ENCODE measurements at places on chromosomes 3 and 15. TPM values are rescaled to one million over a fixed set of nuclear protein-coding genes. Genes with fewer than 3 reads are reported as not detected.

GRCh38 chr3:172171396-172172075 is 132.2 kb downstream of the FNDC3B start:
- H3K4me3 ChIP-seq, result no peak overlapping the region
- H3K27me3 ChIP-seq, result no peaks in the 10 kb centered on the region
- no peaks in the 10 kb centered on the region for H3K4me1 ChIP-seq

- no peak overlapping the region for H3K27ac ChIP-seq
- H3K4me3 ChIP-seq, result peak overlapping the region; percentile 62
- no peaks in the 10 kb centered on the region for H3K36me3 ChIP-seq
Observed at GRCh38 chr3:129605203-129605921, 1.1 kb downstream of the PLXND1 start.

GRCh38 chr3:135140591-135140990 is 345.5 kb downstream of the EPHB1 start:
- H3K27ac ChIP-seq, result no peak overlapping the region
- no peaks in the 10 kb centered on the region for H3K36me3 ChIP-seq
- no peaks in the 10 kb centered on the region for H3K27me3 ChIP-seq

GRCh38 chr3:140288595-140288994 is 353.6 kb downstream of the CLSTN2 start:
- DNase-seq, result no peak
- H3K27me3 ChIP-seq, result no peaks in the 10 kb centered on the region
- no peak overlapping the region for H3K27ac ChIP-seq
- H3K36me3 ChIP-seq, result no peaks in the 10 kb centered on the region
- no peaks in the 10 kb centered on the region for H3K4me1 ChIP-seq
- H3K4me3 ChIP-seq, result no peak overlapping the region

DNA sequence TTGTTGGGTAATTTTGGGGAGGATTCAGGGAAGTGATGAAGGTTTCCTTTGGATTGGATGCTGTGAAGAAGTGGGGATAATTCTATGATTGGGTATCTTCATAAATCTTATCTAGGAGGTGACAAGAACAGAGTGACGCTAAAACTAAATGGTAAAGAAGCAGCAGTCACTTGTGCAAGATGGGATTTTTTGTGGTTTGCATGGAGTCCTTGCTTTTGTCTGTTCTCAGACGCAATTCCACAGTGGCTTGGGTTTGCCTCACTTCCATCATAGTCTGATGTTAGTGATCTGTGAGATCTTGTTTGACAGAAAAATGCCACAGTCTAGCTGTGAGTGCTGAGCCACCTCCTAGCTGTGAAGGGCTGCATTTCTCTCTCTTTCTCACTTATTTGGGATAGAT is 26.9 kb downstream of the GTF2E1 start:
- DNase-seq, result no peak
- H3K27ac ChIP-seq, result no peak overlapping the region
- H3K4me3 ChIP-seq, result no peak overlapping the region
- no peaks in the 10 kb centered on the region for H3K4me1 ChIP-seq
- peaks cover 9% of the 10 kb centered on the region for H3K36me3 ChIP-seq
- no peaks in the 10 kb centered on the region for H3K27me3 ChIP-seq

DNA sequence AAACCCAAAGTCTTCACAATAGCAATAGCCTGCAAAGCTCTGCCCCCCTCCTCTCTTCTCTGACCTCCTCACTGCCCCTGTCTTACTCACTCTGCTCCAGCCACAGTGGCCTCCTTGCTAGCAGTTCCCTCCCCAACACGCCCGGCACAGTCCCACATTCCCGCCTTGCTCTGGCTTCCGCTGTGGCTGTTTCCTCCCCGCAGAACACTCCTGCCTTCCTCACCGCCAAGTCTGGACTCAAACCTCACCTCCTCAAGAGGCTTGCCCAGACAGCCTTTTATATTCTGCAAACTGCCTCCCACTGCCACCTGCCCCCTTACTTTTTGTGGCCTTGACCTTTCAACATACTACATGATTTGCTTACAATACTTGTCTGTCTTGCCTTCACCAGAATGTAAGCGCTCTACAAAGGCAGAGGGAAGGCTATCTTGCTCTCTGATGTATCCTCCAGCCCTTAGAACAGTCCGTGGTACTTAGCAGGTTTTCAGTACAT is 406 bp upstream of the MPI start:
- H3K4me3 ChIP-seq, result peak overlapping the region; percentile 94
- H3K36me3 ChIP-seq, result no peaks in the 10 kb centered on the region
- no peak for DNase-seq
- peak overlapping the region; percentile 78 for H3K27ac ChIP-seq
- H3K27me3 ChIP-seq, result no peaks in the 10 kb centered on the region

- H3K4me1 ChIP-seq, result no peaks in the 10 kb centered on the region
- H3K4me3 ChIP-seq, result no peak overlapping the region
- no peak overlapping the region for H3K27ac ChIP-seq
- H3K36me3 ChIP-seq, result no peaks in the 10 kb centered on the region
- no peak for DNase-seq
Observed at GRCh38 chr15:47184003-47184907, 533.0 kb upstream of the SEMA6D start.

DNA sequence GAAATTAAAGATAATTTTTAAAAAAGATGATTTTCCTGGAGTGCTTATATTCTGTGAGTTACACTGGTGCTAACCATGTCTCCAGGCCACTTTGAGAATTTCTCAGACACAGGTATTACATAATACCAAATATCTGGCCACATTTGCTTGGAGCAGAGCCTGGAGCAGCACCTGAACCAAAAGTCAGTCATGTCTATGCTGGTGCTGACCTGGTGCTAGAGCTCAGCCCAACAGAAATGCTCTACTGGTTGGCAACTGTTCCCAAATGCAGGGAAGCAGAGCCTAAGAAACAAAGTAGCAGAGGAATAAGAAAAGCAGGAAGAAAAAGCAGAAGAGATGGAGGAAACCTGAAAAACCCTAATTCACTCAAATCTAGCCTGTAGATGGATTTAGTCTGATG is 135.7 kb upstream of the SLC7A14 start:
- H3K36me3 ChIP-seq, result no peaks in the 10 kb centered on the region
- H3K27me3 ChIP-seq, result no peaks in the 10 kb centered on the region
- no peak overlapping the region for H3K4me3 ChIP-seq
- no peak for DNase-seq
- no peaks in the 10 kb centered on the region for H3K4me1 ChIP-seq
- no peak overlapping the region for H3K27ac ChIP-seq

- no peaks in the 10 kb centered on the region for H3K27me3 ChIP-seq
- no peak for DNase-seq
- H3K4me1 ChIP-seq, result no peaks in the 10 kb centered on the region
- no peaks in the 10 kb centered on the region for H3K36me3 ChIP-seq
- H3K27ac ChIP-seq, result no peak overlapping the region
- no peak overlapping the region for H3K4me3 ChIP-seq
Observed at GRCh38 chr3:138036572-138036971, 26.6 kb downstream of the CLDN18 start.

DNA sequence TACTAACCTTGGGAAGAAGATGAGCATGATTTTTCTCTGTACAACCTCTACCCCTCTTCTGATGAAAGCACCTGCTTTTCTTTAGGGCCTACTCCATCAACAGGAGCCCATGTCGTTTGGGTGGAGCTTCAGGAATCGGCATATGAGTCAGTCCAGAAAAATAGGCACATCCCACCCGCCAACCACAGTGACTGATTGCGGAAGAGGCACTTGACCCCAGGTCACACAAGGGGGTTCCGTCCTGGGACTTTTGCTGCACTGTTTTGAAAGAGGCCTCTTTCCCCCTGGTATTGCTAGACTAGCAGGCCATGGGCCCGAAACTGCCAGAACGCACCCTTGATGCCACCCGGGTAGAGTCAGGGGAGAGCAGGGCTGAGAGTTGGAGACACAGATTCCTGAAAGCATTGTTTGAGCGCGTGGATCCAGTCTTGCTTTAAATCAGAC is 19.3 kb upstream of the NRROS start:
- peaks cover 13% of the 10 kb centered on the region for H3K4me1 ChIP-seq
- no peaks in the 10 kb centered on the region for H3K36me3 ChIP-seq
- no peak overlapping the region for H3K27ac ChIP-seq
- H3K27me3 ChIP-seq, result no peaks in the 10 kb centered on the region

- peaks cover 7% of the 10 kb centered on the region for H3K36me3 ChIP-seq
- no peak overlapping the region for H3K27ac ChIP-seq
- DNase-seq, result no peak
- H3K27me3 ChIP-seq, result no peaks in the 10 kb centered on the region
- H3K4me3 ChIP-seq, result no peak overlapping the region
Observed at GRCh38 chr15:65730549-65731172, 61.4 kb downstream of the DENND4A start.

GRCh38 chr15:65286069-65286703 is 497 bp downstream of the PARP16 start:
- no peaks in the 10 kb centered on the region for H3K27me3 ChIP-seq
- no peaks in the 10 kb centered on the region for H3K36me3 ChIP-seq
- H3K27ac ChIP-seq, result peak overlapping the region; percentile 86

GRCh38 chr3:19226479-19226878 is 78.2 kb downstream of the KCNH8 start:
- DNase-seq, result no peak
- H3K27ac ChIP-seq, result no peak overlapping the region
- no peaks in the 10 kb centered on the region for H3K4me1 ChIP-seq
- no peak overlapping the region for H3K4me3 ChIP-seq
- H3K36me3 ChIP-seq, result no peaks in the 10 kb centered on the region
- H3K27me3 ChIP-seq, result no peaks in the 10 kb centered on the region

- H3K27me3 ChIP-seq, result no peaks in the 10 kb centered on the region
- DNase-seq, result no peak
- H3K4me1 ChIP-seq, result no peaks in the 10 kb centered on the region
- no peaks in the 10 kb centered on the region for H3K36me3 ChIP-seq
- no peak overlapping the region for H3K27ac ChIP-seq
- no peak overlapping the region for H3K4me3 ChIP-seq
Observed at GRCh38 chr3:73353649-73354217, 271.0 kb downstream of the PDZRN3 start.

The GRIP2 gene
- total RNA-seq, result not detected

The NPAP1 gene
- total RNA-seq, result not detected

The GOLGA8G gene
- total RNA-seq, result not detected

The SPATA12 gene
- not detected for total RNA-seq

The LRRN1 gene
- total RNA-seq, result 0.22 TPM
